T-helper 17 cell (primary cell): ENCODE measurements at places on chromosomes 6 and 20. TPM values are rescaled to one million over a fixed set of nuclear protein-coding genes. Genes with fewer than 3 reads are reported as not detected.

The TASP1 gene
- total RNA-seq = 14.0 TPM

The ACOT8 gene
- 18.8 TPM for total RNA-seq

The SLC22A3 gene
- not detected for total RNA-seq

The SLC35D3 gene
- not detected for total RNA-seq

The SMPDL3A gene
- total RNA-seq = not detected

The SGK1 gene
- total RNA-seq = 103 TPM

The GPX5 gene
- total RNA-seq = not detected

The RFX6 gene
- total RNA-seq = not detected

The MYO6 gene
- total RNA-seq = 5.5 TPM

The GRM1 gene
- not detected for total RNA-seq

The PRSS35 gene
- not detected for total RNA-seq

The GPR31 gene
- not detected for total RNA-seq

The IMPG1 gene
- total RNA-seq = not detected

The C20orf144 gene
- total RNA-seq = 0.13 TPM

The BMP7 gene
- not detected for total RNA-seq

The CRISP3 gene
- total RNA-seq = not detected

The WFDC2 gene
- total RNA-seq = not detected

The UBD gene
- not detected for total RNA-seq

The RIPOR3 gene
- total RNA-seq = 2.1 TPM

The TP53TG5 gene
- total RNA-seq = not detected

The CDH22 gene
- total RNA-seq = not detected

The HLA-DQA1 gene
- total RNA-seq = 21.5 TPM

The SSTR4 gene
- total RNA-seq = not detected

The DACT2 gene
- total RNA-seq = not detected

The TRIM10 gene
- not detected for total RNA-seq

The PTPRT gene
- not detected for total RNA-seq

The ZBP1 gene
- total RNA-seq = 38.6 TPM

The MROH8 gene
- total RNA-seq = 1.1 TPM

The ZNF831 gene
- total RNA-seq = 42.0 TPM

The COL20A1 gene
- 0.10 TPM for total RNA-seq

The RHAG gene
- not detected for total RNA-seq

The AFG1L gene
- total RNA-seq = 4.8 TPM

The CUTA gene
- 195 TPM for total RNA-seq

The RIPPLY2 gene
- not detected for total RNA-seq

The RRAGD gene
- 8.9 TPM for total RNA-seq

The MCHR2 gene
- not detected for total RNA-seq

The GPSM3 gene
- total RNA-seq = 268 TPM

The ANKRD6 gene
- total RNA-seq = 3.8 TPM
